Mammary epithelial cell (primary cell): ENCODE measurements at places on chromosomes 12 and 14. TPM values are rescaled to one million over a fixed set of nuclear protein-coding genes. Genes with fewer than 3 reads are reported as not detected.
A peak's percentile ranks its signal among the peaks of the same experiment; 100 is the strongest.

PDZRN4 gene
- total RNA-seq = not detected

DNA sequence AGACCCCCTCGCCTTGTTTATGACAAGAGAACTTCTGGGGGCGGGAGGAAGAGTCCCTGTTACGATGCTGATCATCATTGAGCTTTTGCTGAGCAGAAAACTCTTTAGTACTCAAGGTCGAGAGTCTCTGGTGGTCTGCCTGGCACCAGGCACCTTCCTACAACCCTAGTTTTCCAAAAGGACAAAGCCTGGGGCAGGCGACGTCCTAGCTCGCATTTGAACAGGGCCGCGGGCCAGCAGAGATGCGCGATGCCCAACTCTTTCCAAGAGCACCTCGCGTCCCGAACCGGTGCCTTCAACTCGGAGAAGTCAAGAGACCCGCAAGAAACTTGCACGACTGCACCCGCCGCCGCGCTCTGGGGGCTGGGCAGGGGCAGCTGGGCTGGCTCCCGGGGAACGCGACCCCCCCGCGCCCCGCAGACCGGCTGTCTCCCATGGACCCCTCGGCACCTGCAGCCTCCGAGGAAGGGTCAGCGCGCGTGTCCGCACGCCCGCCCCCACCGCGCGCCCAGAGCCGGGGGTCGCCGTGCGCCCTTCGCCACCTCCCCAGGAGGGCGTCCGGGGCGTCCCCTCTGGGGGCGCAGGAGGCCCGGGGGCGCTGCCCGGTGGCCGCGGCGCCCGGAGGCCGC, 377 bp upstream of the BCL7A start:
- no peak for DNase-seq

ZNF664 gene
- 56.2 TPM for total RNA-seq

GRCh38 chr12:127162307-127162706, 1104.7 kb upstream of the TMEM132C start:
- DNase-seq = no peak

DNA sequence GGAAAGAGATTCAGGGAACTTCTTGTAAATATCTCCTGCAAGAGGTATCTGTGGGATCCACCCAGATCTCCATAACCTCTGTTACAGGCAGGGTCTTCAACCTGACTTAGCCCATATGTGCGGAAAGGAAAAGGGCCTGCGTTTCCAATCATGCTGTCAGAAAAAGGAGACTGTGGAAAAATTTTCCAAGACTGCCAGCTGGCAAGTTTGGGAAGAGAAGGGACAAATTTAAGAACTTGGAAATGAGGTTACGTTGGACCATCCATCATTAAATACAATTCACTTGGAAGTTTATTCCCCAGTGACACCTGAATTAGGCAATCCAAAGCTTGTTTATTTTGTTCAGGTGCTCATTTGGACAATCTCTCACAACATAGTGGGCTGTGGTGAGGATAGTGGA, 13.9 kb downstream of the PTHLH start:
- no peak for DNase-seq

GRCh38 chr12:47941871-47942613, 21.4 kb upstream of the TMEM106C start:
- no peak for DNase-seq

- DNase-seq = peak; percentile 40
Measured at GRCh38 chr12:76274420-76275083, 73.7 kb downstream of the BBS10 start.

DNA sequence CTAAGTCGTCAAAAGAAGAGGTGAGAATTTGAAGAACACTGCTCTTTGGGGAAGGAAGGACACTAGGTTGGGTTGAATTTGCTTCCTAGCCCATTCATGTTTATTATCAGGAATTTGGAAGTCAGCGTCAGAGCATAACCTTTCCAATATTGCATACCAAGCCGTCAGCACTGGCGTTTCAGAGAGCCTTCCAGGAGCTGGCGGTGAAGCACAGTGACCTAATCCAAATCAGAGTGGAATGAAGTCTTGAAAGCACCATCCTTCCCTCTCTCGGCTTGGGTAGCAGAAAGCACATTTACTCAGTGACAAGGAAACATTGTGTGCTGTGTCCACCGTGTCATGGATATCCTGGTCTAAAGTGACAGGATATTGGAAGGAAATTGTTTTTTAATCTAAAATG, 240.3 kb upstream of the PELI2 start:
- DNase-seq = no peak

DNA sequence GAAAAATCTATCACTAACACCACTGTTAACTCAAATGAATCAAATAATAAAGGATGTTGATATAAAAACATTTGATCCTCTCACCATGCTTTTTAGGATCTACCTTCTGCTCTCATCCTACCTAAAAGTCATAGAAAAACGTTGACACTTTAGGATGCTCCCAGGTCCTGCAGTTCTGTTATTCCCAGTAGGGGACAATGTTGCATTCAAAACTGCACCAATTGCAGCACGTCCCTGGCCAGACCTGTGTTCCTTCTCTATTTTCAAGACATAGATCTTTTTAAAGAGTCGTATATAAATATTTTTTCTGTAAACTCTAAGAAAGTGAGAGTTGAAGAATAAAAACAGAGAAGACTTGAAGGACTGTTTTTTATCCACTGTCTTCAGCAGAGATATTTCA, 8.8 kb downstream of the AICDA start:
- DNase-seq = no peak

ATXN3 gene
- 25.5 and 28.2 TPM in 2 replicates for total RNA-seq

DNA sequence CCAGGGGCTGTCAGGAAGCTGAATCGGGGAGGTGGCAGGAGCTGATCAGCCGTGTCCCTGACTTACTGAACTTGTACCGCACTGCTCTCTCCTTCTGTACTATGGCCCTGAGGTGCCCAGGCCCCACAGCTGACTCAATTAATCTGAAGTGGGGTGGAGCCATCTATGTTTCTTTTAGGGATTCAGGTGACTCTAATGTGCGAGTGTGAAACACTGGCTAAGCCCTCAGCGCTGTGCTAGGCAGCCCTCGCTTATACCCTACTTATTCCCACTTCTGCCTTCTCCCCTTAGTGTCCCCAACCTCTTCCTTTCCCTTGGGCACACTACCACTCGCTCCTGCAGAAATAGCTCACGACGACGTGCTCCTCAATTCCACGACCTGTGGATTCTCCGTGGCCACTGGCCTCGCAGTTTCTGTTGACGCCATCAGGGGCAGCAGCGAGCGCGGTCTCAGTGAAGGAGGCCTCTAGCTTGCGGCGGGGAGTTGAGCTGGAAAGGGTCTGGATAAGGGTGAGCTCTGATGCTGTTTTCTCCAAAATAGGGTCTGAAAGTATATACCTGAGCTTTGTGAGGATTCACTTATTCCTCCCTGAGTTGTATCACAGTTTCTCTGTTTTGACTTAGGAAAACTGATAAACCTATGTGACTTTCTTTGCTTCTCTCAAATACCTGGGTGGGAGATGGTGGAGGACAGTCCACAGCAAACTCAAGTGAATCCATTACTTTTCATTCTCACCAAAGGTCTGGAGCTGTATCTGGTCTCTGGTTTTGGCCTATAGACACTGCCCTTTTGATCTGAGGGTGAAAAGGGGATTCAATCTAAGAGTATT, 167.6 kb downstream of the SLC41A2 start:
- no peak for DNase-seq

GRCh38 chr12:98422359-98422758, 93.0 kb upstream of the TMPO start:
- no peak for DNase-seq

TC2N gene
- total RNA-seq = 32.0 TPM

GRCh38 chr12:88644946-88645702, 64.9 kb upstream of the KITLG start:
- DNase-seq = no peak

LRRC43 gene
- 0.53 and 0.66 TPM in 2 replicates for total RNA-seq

GRCh38 chr12:115648463-115648862, 629.0 kb downstream of the MED13L start:
- DNase-seq = peak; percentile 31

GRCh38 chr12:131907379-131908091, 13.1 kb downstream of the ULK1 start:
- DNase-seq = no peak

DNA sequence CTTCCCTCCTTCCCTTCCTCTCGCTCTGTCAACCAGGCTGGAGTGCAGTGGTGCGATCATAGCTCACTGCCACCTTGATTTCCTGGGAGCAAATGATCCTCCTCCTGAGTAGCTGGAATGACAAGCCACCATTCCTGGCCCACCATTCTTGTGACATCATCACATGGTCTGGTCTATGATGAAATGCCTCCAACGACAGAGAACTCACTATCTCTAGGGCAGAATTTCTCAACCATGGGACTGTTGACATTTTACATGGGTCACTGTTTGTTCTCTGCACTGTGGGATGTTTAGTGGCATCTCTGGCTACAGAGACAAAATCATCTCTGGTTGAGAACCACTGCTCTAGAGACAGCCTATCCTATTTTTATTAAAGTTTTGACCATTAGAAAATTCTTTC, 9.7 kb downstream of the VRK1 start:
- DNase-seq = no peak

DNA sequence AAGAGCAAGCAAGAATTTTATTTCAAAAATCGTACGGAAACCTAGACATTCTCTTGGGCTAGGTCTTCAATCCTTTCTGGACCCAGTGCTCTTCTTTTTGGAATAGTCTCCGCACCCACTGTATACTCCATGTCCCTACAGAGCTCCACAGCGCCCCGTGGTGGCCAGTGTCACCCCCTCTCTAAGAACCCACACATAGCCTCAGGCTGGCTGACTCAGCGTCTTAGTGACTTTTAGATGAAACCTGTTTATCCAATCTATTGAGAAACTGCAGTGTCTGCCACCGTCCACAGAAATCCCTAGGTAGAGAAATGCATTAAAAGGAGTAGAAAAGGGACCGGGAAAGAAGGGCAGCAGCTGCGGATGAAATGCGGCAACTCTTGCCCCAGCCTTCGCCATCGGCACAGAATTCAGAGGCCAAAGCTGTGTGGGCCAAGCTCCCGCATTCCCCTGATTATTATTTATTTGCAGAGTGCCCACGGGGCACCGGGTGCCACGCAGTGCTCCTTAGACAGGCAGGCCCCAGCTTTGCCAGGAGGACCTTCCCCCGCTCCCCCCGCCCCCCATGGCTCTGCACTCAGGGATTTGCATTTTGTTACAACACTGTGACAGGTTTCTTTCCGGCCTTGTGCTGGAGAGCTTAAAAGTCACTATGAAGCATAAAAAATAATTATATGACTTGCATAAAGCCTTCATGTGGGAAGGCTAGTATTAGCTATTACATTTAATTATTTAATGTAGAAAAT, 170.1 kb upstream of the FKBP4 start:
- DNase-seq = peak; percentile 67
